Activated CD8-positive, alpha-beta memory T cell treated with anti-CD3 and anti-CD28 coated beads for 4 hours (primary cell): ENCODE measurements at places on chromosomes 2 and 18.

GRCh38 chr2:37721201-37721560 is 49.7 kb upstream of the CDC42EP3 start:
- DNase-seq, result no peak

GRCh38 chr2:162965191-162965590 is 126.6 kb upstream of the KCNH7 start:
- no peak for DNase-seq

- no peak for DNase-seq
These were observed 389.6 kb upstream of the CDH19 start for GRCh38 chr18:66993492-66993891.

GRCh38 chr2:56127010-56127409 is 56.8 kb upstream of the CCDC85A start:
- DNase-seq, result no peak

DNA sequence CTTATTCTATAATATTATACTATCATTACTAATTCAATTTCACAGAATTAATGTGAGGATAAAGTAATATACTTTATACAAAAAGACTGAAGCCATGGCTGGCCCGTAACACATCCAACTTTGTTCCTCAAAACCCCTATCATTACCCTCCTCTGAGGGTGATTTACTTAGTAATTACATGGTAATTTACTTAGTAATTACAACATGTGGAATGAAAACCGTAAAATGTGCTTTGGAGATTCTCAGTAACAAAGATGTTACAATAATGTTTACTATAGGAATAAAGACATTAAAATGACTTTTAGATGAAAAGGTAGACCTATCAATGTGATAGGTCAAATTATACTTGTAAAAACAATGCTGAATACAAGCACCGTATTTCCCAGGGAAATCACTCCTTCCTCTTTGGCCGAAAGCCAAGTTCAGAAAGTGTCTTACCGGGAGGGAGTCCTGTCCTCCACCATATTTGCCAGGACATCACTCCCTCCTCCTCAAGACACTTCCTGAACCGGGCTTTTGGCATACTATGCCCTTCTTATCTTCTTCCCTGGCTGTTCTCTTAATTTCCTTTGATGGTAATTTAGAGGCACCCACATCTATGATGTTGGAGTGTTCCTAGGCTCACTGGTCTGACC is 1047.8 kb downstream of the SOCS6 start:
- no peak for DNase-seq

- no peak for DNase-seq
These were observed 219.2 kb downstream of the SH3RF3 start for GRCh38 chr2:109348190-109348589.
